ENCODE measurements at places on chromosomes 7 and 10.
A peak's percentile ranks its signal among the peaks of the same experiment; 100 is the strongest.

- DNase-seq = no peak
Measured at GRCh38 chr10:19651549-19651948, 164.7 kb upstream of the PLXDC2 start.

GRCh38 chr7:102376964-102377466, 19.1 kb upstream of the PRKRIP1 start:
- no peak for DNase-seq

DNA sequence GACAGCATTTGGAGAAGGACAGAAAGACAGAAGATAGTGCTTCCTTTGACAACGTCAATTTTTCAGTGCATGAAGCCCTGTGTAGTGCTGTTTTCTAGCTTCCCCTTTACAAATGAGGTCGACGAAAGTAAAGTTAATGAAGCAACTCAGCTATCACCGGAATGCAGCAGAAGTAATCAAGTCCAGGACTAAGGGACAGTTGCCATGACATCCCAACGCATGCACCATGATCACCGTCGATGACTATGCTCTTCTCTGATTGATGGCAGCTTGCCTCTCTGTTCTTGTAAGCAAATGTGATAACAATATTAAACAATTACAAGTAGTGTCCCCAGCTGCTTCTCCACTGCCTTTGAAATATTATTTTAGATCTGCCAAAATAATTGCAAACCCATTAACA, 205.8 kb downstream of the FRMD4A start:
- DNase-seq = no peak

GRCh38 chr7:17207220-17207619, 91.2 kb upstream of the AHR start:
- DNase-seq = no peak

DNA sequence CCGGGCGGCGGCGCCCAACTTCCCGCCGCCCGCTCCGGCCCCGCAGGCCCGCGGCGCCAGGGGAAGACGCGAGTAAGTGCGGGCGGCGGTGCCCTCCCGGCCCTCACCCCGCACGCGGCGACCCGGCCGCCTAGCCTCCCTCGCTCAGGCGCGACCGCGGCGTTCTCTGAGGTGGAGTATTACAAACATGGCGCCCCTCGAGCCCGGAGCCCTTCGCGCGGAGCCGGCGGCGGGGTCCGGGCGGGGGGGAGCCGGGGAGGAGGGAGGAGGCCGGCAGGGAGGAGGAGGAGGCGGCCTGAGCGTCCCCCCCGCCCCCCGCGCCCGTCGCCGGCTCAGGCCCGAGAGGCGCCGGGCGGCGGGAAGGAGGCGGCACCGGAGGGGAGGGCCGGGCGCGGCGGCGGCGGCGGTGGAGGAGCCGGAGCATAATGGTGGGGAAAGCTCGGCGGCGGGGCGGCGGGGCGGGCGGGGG, at the start of gene ZMYND11:
Gene ZMYND11 (plus strand): TSS at position 324 of the 469 bp plus-strand sequence. CDS start 44,558 bp downstream, outside the sequence.
- peak; percentile 68 for DNase-seq

GRCh38 chr10:35341521-35341920, 5.2 kb downstream of the CCNY start:
- DNase-seq = no peak

DNA sequence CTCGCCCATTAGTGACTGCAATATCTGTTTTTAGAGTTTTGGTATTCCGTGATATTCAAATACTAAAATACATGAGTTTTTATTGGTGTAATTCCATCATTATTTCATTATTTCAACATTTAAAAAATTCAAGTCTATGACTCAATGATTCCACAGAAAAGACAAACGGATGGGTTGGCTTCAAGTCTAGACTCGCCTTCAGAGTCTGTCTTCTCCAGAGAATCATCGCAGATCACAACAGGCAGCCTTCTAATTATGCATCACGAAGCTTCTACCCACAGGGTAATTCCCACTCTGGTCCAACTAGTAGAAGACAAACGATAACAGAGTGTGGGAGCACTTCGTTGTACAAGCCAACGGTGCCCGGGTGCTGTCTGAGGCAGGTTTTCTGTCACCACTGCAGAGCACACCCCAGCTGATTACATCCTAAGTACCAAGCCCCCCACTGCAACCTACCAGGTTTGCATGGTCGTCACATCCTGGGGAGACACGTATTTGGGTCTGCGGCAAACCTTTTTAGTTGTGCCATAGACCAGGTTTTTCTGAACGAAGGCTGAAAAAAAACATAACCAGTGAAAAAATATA, 28.9 kb downstream of the PARP12 start:
- no peak for DNase-seq

DNA sequence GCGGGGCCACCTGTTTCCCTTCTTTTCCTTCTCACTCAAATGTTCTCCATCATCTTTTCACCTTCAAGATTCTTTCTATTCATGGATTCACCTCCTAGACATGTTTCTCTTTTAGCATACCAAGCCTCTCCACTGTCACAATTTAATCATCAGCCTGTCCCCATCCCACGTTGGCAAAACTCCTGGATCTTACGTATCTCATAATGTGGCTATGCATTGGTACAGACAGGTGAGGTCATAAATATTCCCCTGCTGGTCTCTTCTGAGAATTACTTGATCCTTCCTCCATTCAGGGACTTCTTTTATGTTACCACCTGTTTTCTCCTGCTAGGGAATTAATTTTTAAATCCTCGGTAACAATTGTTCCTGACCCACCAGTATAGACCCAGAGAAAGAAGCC, 262.6 kb upstream of the NEBL start:
- DNase-seq = no peak

DNA sequence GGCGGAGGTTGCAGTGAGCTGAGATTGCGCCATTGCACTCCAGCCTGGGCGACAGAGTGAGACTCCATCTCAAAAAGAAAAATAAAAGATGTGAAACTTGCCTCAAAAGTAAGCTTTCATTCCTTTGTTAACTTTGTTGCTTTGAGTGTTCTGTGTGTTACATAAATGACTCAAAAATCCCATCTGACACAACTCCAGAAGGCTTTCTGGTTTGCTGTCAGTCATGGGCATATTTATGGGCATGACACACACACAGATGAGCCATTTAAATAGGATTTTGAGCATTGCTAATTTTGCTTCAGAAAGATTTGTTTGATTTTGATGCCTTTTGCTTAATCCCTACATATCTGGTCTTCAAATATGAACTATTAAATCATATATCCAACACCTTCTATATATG, 82.6 kb downstream of the CACNB2 start:
- no peak for DNase-seq

GRCh38 chr7:29484280-29484679, 79.4 kb upstream of the PRR15 start:
- no peak for DNase-seq

DNA sequence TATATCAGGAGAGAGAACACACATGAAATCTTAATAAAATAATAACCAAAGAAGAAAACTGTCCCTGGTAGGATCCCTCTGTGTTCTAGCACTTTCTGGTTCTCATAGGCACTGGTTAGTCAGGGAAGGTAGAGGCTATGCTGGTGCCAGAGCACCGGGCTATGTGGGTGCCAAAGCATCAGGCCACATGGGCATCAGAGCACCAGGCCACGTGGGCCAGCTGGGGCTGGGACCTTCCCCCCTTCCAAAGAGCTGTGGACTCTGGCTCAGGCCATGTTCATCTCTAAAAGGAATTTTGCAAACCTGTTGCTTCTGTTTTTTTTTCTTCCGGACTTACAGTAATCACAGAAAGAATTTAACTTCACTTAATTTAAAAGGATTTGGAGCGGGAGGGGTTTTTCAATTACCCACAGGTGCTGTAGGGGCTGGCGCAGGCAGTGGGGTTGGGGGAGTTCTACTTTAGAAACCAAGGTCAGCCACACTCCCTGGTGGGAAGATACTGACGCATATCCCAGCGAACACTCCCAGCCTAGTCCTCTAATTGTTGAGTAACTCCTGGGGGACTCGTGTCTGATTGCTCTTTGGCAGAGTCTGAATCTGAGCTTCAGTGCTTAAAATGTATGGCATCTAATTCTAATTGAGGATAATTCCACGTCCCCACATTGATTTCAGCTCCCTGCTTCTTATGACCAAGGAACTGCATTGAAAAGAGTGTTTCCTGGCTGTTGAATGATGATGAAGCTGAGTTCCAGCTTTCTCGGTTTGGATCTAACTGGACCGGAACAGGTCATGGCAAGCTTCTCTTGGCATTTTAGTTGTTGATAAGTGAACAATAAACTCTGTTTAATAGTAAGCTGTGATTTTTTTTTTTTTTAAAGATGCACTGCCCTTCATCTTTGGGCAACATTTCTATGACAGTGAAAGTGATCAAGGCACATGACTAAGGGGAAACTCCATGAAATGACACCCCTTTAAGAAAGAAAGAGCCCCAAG, 110.7 kb upstream of the FZD8 start:
- DNase-seq = no peak

DNA sequence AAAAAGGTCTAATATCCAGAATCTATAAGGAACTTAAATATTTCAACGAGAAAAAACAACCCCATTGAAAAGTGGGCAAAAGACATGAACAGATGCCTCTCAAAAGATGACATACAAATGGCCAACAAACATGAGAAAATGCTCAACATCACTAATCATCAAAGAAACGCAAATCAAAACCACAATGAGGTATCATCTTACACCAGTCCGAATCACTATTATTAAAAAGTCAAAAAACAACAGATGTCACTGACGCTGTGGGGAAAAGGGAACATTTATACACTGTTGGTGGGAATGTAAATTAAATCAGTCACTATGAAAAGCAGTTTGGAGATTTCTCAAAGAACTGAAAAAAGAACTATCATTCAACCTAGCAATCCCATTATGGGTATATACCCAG, 6.0 kb downstream of the VWDE start:
- no peak for DNase-seq

DNA sequence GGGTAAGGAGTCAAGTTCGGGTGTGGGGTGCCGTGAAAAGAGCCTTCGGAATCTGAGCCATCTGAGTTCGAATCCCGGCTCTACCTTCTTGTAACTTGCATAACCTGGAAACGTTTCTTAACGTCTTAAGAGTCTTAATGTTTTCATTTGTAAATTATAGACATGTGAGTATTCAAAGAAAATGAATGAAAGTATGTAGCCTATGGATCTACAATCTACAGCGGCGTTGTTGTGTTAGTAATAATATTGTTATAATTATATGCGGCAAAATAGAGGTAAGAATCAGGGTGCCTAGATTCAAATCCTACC, 559 bp downstream of the VTI1A start:
- DNase-seq = no peak

- DNase-seq = no peak
Measured at GRCh38 chr7:123537026-123537642, 2.7 kb upstream of the IQUB start.

- DNase-seq = no peak
Measured at GRCh38 chr10:33725430-33725829, 391.0 kb upstream of the NRP1 start.

DNA sequence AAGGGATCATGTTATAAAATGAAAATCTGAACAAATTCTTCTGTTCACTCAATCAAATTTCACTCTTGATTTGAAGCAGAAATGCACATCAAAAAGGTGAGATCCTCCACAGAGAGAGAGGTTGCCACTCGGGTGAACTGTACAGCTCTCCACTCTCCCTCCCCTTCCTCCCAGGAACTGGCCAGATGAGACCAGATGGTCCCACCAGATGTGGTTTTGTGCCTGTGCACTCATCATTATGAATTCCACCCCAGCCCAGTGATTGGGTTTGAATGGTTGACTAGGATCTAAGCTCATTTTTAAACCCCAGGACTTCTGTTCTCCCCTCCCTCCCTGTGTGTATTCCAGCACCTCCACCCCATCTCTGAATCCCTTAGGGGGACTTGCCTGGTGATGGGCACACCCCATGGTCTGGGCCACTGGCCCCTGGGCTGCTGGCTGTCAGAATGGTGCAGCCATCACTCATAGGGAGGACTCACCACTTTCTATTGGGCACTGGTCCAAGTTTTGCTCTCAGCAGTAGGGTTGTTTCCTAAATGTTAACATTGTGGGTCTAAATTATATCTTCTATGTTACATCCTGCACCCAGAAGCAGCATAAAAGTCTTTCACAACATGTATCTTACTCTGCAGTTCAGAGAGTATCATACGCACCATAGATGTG, 393.1 kb downstream of the TNS3 start:
- no peak for DNase-seq

GRCh38 chr7:152351168-152351567, 84.6 kb downstream of the KMT2C start:
- DNase-seq = no peak

DNA sequence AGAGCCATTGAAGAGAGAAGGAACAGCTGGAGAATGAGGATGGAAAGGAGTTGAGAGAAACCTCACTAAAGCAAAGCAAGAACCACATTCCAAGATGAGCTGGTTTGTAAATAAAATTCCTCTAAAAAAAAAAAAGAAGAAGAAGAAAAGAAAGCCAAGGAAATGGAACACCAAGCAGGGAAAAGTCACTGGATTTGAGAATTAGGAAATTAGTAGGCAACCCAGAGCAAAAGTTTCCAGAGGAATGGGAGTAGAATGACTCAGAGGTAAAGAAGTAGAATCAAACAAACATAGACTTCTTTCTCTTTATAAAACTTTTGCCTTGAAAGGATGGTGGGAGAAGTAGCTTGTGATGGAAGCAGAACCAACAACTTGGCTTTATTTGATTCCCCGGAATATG, 3.9 kb downstream of the CH25H start:
- DNase-seq = no peak

DNA sequence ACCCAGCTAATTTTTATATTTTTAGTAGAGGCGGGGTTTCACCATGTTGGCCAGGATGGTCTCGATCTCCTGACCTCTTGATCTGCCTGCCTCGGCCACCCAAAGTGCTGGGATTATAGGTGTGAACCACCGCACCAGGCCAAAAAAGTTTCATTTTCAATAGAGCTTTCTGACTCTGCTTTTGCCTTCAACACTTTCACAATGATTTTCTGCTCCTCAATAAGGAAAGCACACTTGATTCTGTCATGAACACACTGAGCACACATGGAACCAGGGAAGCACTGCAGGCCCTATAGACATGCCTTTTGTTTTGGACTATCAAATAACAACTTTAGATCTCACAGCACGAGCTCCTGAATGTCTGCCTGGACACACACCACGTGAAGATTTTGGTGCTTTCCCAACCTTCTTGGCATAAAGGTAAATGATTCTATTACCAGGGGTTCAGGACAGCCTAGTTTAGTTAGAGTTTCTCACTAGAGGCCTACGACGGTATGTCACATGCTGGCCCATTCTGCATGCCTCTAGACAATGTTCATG, 8.0 kb downstream of the RRP12 start:
- DNase-seq = no peak

- DNase-seq = no peak
Measured at GRCh38 chr7:151694828-151695580, 175.3 kb upstream of the RHEB start.

DNA sequence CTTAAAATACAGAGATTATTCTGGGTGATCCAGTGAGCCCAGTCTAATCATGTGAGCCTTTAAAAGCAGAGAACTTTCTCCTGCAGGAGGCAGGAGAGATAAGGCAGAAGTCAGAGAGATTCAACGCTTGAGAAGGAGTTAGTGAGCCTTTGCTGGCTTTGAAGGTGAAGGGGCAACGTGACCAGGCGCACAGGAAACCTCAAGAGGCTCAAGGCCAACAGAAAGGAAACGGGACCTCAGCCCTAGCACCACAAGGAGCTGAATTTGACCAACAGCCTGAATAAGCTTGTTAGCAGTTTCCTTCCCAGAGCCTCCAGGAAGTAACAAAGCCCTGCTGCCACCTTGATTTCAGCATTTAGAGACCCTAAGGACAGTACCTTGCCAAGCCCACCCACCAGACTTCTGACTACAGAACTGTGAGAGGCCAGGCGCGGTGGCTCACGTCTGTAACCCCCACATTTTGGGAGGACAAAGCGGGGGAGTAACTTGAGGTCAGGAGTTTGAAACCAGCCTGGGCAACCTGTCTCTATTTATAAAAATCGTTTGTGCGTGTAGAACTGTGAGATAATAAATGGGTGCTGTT, 87.3 kb upstream of the KAT6B start:
- no peak for DNase-seq
